NCI-H1436 treated with DMSO at 0.1 percent for 48 hours (cell line): ENCODE measurements at places on chromosomes 11 and 22.

DNA sequence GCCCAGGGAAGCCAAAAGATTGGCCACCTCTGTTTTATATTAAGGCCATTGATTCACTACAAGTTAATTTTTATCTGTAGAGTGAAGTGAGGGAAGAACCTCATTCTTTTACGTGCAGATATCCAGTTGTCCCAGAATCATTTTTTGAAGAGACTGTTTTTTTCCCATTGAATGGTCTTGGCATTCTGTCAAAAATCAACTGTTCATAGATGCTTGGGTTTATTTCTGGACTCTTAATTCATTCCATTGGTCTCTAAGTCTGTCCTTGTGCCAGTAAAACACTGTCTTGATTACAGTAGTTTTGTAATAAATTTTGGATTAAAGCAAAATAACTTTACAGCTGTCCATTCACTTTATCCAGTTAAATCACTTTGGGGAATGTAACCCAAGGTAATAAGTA lies 26.8 kb downstream of the WBP2NL start:
- no peak for DNase-seq

DNA sequence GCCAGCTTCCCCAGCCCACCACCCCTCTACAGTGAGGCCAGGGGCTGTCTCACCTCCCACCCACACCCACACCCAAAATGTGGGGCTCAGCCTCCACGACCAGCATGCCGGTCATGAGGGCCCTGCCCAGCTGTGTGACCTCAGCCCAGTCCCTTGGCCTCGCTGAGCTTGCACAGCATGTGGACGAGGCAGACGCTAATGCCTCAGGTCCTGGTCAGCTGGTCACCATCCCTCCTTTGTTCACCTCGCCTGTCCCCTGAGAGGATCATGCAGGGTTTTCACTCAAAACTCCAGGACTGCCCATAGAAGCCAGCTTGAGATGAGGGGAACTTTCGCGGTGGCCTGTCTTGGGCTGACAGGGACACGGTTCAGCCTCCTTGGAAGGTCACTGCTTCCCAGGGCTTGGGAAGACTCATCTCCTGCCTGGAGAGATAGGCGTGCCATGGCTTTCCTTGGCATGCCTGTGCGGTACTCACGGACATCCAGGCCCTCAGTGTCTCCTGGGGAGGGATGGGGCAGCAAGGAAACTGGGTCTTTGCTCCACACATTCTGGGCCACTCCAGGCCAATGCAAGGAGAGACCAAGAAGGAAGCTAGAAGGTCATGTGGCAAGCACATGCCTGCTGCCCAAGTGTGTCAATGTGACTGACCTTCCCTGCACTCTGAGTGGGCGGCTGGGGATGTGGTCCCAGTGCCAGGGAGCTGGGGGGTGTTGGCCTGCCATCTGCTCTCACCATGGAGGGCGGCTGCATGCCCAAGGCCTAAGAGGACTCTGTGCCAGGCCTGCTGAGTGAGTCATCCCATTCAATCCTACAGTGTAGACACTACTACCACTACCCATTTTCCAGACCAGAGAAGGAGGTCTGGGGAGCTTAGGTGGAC lies 3.2 kb upstream of the RTN4R start:
- DNase-seq: no peak

- DNase-seq: no peak
Observed at GRCh38 chr22:20111045-20111688, 4.7 kb upstream of the RANBP1 start.

GRCh38 chr11:122097419-122098001 lies 18.5 kb downstream of the BLID start:
- no peak for DNase-seq

GRCh38 chr11:113773092-113773415 lies 438 bp downstream of the ZW10 start:
- DNase-seq: no peak

GRCh38 chr11:45794169-45794568 lies 10.8 kb upstream of the SLC35C1 start:
- no peak for DNase-seq

DNA sequence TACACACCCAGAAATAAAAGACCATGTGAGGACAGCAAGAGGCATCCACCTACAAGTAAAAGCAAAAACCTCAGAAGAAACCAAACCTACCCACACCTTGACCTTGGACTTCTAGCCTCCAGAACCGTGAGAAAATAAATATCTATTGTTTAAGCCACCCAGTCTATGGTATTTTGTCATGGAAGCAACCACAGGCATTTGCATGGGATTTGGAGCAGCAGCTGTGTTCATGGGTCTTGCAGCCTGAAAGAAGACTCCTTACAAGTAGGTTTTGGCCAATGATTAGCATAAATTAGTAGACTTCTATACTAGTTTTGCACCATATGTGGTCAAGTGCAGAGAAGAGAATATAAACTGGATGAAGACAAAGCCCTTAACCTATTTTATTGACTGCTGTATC lies 27.9 kb downstream of the FSHB start:
- DNase-seq: no peak

- no peak for DNase-seq
Observed at GRCh38 chr11:125210066-125210465, 45.5 kb downstream of the PKNOX2 start.

GRCh38 chr11:72002841-72003775 lies 4.4 kb downstream of the IL18BP start:
- DNase-seq: no peak

GRCh38 chr11:70735976-70736375 lies 337.6 kb downstream of the CTTN start:
- no peak for DNase-seq

GRCh38 chr11:126207896-126208295 lies 3.6 kb downstream of the RPUSD4 start:
- DNase-seq: no peak

- DNase-seq: no peak
Observed at GRCh38 chr11:115958089-115959000, 454.1 kb upstream of the CADM1 start.

DNA sequence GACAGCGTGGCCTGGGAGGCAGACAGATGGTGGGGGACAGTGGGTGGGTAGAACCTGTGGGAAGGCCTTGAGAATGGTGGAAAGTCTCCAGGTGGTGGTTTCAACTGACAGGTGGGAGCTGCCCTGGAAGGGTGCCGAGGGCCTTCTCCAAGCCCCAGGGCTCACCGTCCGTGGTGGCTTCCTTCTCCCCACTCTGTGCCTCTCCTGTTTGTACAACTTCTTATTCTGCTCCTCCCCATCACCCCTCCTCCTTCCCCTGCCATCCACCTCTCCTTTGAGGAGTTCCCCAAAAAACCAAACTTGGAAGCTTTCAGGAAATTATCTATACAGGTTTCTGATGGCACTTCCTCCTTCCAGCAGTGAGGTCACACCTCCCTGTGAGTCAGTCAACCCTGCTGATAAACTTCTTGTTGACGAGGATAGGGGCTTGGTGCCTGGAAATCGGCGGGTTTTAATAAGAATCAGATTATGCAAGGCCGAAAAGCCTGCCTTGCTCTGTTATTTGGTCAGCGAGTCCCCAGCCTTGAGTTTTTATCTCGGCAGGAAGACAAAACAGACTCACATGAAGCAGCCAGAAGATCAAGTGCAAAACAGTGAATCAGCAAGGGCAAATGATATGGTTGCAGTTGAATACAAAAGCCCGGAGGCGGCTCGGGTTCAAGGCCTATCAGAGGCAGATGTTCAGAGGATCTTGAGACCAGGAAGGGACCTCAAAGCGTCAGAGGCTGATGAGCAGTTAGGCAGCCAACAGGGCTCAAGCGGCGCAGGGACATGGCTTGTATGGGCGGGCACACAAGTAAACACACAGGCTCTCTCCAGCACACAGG lies 9.5 kb upstream of the ST3GAL4 start:
- DNase-seq: no peak

DNA sequence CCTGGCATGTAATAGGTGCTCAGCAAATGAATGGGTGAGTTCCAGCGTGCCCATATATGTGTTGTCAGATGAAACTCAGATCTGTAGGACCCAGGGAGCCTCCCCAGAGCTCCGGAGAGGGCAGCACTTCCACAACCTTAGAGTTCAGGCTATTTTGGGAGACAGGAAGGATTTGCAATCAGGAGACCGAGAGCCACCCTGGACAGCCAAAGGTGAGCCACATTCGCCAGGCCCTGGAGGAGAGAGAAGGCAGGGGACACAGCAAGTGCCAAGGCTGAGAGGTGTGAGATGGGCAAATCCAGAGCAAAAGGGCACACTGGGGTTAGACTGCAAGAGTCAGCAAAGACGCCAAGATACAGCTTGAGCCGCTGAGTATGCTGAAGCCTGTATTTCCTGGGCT lies 66.4 kb downstream of the CD82 start:
- no peak for DNase-seq

- no peak for DNase-seq
Observed at GRCh38 chr11:80495116-80495515, 1054.3 kb upstream of the TENM4 start.

DNA sequence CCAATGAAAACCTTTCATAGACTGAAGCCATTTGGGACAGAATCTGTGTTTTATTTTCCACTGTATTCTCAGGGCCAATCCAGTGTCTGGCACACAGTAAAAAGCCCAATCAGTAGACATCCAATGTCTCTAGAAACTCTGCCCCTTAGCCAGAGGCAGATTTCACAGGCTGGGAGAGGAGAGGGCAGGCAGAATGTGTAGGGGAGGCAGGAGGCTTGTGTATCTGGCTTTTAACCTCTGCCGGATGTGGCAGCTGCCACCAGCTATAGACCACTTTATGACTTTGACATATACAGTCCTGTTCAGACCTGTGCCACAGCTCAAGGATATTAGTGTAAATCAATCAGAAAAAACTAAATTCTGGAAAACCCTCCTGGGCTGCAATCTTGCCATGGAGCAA lies 4.4 kb downstream of the EXPH5 start:
- no peak for DNase-seq

DNA sequence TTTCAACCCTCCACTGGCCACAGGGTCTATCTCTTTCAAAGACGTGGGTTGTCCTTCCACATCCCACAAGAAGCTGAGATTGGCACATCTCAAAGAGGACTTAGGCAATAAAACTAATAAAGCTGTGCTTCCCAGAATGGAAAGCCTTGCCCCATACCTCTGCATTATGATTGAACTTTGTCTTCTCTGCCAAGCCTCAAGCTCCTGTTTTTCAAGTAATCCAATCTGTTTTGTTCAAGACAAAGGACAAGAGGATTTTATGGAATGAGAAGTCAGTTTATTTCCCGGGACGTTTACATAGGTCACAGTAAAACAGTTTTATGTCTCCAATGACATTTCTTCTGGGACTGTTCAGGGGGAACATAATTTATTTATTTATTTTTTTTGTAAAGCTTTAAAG lies 108.4 kb downstream of the GALNT18 start:
- DNase-seq: no peak

GRCh38 chr11:115255006-115255762 lies 249.0 kb downstream of the CADM1 start:
- no peak for DNase-seq

- DNase-seq: no peak
Observed at GRCh38 chr11:31822175-31822926, 11.2 kb upstream of the PAX6 start.

- no peak for DNase-seq
Observed at GRCh38 chr22:19903031-19903430, 38.5 kb upstream of the COMT start.

DNA sequence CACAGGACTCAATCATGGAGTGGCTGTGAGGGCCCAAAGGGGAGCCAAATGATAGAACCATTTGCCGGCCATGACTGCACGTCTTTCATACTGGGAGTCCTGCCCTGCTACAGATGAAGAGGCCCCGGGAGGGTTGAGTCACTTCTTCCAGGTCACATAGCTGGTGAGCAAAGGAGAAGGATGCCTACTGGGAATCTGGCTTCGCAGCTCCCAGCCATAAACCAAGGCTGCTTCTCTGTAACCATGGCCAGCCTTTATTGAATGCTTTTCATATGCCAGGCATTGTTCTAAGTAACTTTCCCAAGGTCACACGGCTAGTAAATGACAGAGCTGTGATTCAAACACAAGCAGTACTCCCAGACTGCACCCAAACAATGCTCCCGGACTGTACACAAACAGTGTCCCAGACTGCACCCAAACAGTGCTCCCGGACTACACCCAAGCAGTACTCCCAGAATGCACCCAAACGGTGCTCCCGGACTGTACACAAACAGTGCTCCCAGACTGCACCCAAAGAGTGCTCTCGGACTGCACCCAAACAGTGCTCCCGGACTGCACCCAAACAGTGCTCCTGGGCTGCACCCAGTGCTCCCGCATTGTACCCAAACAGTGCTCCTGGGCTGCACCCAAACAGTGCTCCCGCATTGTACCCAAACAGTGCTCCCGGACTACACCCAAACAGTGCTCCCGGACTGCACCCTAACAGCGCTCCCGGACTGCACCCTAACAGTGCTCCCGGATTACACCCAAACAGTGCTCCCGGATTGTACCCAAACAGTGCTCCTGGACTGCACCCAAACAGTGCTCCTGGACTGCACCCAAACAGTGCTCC lies 89.8 kb downstream of the FBXO7 start:
- no peak for DNase-seq

- DNase-seq: no peak
Observed at GRCh38 chr22:30221121-30221992, 25.2 kb downstream of the LIF start.

DNA sequence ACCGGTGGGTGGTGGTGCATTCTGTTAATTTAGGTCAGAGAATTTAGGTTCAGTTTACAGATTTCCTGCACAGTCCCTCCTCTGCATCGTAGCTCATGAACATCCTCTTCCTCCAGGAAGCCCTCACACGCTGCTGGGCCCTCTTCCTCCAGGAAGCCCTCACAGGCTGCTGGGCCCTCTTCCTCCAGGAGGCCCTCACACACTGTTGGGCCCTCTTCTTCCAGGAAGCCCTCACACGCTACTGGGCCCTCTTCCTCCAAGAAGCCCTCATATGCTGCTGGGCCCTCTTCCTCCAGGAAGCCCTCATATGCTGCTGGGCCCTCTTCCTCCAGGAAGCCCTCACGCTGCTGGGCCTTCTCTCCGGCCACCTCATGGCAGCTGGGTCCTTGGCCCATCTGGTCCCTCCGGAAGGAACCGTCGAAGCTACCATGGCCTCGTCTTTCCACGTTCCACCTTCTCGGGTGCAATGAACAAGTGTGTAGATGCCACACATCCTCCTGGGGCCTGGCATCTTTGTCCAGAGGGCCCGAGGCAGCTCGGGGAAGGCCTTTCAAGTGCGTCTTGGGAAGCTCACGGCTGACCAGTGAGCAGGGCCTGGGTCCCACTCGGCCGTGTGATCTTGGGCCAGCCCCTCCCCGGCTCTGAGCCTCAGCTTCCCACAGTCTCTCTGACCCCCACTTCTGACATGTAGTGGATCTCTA lies 58.9 kb upstream of the PPARA start:
- DNase-seq: no peak

DNA sequence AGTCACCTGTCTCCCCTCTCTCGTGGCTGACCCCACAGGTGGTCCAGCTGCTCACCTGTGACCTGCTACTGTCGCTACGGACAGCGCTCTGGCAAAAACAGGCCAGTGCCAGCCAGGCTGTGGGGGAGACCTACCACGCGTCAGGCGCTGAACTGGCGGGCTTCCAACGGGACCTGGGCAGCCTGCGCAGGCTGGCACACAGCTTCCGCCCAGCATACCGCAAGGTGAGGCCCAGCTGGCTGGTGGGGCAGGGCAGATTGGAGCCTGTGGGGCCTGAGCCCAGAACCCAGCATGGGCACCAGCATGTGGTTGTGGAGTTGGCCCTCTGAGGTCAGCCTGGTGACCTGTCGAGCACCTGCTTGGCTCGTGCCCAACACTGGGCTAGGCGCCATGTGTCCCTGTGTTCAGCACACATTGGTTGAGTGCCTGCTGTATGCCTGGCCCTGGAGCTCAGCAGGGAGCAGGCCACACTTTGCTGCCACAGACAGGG lies 11.9 kb downstream of the SHISA8 start:
- DNase-seq: no peak
